IPS DF 6.9 (cell line): ENCODE measurements at places on chromosomes 12 and 14.

DNA sequence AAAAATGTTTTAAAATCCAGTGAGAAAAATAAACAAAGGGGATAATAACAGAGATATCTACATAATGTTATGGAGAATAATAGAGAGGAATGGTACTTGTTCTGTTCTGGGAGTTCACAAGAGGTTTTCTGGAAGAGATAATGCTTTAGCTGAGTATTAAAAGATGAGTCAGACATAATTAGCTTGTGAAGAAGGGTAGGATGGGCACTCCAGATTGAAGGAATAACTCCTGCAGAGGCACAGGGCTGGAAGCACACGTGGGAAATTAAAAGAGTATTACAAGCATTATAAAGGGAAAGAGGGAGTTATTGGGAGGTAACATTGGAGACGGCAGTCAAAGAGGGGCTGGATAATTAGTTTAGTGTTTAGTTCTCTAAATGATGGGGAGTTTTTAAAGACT lies 124.9 kb upstream of the BTG1 start:
- no peak for DNase-seq

- no peak for DNase-seq
Measured at GRCh38 chr14:30896435-30896834, 22.1 kb downstream of the COCH start.

DNA sequence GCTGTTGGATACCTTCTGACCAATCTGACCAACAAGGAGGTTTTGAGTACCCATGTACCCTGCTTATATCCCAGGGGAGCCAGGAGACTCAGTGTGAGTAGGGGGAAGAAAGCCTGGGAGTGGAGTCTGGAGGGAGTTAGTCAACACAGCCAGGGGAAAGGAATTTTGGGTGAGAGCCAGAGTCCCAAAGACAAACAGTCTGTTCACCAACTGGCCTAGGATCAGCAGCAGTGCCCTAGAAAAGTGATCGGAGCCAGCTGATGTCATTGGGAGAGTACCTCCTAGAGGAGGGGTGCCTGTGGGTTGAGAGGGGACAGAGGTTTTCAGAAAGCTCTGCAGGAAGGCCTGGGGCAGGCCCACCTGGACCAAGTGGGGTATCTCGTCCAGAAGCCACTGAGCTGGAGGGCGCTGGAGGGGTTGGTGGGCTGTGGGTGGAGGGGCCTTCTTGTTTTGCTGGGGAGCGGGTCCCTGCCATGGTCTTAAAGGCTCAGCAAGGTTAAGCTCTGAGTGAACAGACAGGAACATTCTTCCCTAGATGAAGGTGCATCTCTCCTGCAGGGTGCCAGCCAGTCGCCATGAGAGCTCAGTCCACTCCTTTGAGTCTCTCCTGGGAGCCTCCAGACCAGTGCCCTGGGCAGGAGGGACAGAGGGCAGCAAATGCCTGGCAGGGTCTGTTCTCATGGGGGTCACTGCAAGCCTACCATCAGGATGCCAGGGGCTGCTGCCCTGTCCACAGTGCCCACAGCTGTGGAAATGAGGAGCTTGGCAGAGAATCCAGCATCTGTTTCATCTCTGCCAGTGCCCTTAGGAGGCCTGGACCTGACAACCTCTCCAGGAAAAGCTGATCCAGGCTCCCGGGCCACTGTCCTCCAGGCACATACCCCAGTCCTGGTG lies 63.6 kb downstream of the CHGA start:
- DNase-seq: no peak

GRCh38 chr14:104817930-104818713 lies 17.2 kb downstream of the ZBTB42 start:
- DNase-seq: no peak

- no peak for DNase-seq
Measured at GRCh38 chr12:63070709-63071108, 80.3 kb downstream of the AVPR1A start.

DNA sequence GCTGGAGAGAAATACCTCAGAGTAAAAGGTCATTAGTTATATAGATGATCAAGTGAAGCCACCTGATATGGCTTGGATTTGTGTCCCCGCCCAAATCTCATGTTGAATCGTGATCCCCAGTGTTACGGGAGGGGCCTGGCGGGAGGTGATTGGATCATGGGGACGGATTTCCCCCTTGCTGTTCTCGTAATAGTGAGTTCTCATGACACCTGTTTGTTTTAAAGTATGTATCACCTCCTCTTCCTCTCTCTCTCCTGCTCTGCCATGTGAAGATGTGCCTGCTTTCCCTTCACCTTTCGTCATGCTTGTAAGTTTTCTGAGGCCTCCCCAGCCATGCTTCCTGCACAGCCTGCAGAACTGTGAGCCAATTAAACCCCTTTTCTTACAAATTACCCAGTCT lies 124.8 kb downstream of the FOXA1 start:
- DNase-seq: no peak
